Stimulated activated CD8-positive, alpha-beta memory T cell treated with anti-CD3 and anti-CD28 coated beads, Interleukin-4, amount 100 ng/mL, for 24 hours (primary cell): ENCODE measurements at places on chromosomes 3 and 15.

DNA sequence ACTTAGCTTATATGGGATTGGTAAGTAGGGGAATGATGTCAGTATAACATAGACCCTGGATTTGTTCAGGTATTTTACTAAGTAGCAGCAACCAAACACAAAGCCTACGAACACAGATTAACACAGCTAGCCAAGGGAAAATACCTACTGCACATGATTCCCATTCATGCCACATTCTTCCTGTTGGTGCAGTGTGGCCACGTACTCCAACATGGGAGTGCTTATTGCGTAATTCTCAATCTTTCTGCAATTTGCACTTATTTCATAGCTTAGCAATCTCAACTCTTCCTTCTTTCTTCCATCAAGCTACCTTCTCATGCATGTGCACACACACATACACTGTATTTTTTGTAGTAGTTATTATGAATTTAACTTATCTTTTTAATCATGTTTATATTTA lies 186.8 kb downstream of the IL5RA start:
- no peak for DNase-seq

GRCh38 chr3:140898340-140899180 lies 43.1 kb upstream of the SLC25A36 start:
- no peak for DNase-seq

DNA sequence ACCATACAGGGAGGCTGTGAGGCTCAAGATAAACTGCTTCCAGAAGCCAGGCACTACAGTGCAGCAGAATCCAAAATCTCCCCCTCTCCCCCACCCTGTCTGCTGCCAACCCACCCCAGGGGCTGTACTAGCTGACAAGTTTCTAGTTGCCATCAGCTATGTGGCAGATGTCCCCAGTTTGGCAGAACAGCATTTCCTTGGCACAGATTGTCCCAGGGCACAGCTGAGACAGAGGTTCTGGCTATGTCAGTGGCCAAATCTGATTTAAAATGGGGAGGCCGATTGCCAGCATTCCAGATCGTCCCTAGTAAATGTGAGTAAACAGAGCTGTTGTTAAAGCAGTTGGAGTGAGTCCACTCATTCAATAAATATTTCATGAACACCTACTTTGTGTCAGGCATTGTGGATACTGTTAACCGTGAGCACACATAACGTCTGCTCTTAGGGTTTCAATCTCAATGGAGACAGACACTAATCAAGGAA lies 28.0 kb upstream of the CCDC174 start:
- DNase-seq: no peak

GRCh38 chr3:134928819-134929218 lies 133.8 kb downstream of the EPHB1 start:
- DNase-seq: no peak

- DNase-seq: no peak
Measured at GRCh38 chr3:170159459-170159858, 22.1 kb downstream of the PHC3 start.

GRCh38 chr3:123870033-123870432 lies 14.1 kb downstream of the MYLK start:
- no peak for DNase-seq

- DNase-seq: no peak
Measured at GRCh38 chr3:160792540-160792939, 36.5 kb downstream of the PPM1L start.

DNA sequence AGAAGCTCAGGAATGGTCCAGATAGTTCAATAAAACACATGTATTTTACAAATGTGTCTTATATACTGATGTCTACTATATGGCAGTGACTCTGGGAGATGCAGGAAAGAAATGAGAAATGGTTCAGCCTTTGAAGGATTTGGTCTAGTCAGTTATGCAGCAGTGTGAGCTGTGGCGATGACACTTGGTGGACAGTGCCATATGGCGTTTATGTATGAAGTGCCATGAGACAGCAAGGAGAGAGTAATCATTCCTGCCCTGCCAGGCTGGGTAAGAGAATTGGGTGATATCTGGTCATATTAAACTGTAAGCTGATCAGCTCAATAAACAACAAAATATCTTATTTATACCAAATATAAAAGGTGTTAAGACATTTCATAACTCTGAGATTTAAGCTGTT lies 47.6 kb upstream of the ANP32A start:
- DNase-seq: no peak

DNA sequence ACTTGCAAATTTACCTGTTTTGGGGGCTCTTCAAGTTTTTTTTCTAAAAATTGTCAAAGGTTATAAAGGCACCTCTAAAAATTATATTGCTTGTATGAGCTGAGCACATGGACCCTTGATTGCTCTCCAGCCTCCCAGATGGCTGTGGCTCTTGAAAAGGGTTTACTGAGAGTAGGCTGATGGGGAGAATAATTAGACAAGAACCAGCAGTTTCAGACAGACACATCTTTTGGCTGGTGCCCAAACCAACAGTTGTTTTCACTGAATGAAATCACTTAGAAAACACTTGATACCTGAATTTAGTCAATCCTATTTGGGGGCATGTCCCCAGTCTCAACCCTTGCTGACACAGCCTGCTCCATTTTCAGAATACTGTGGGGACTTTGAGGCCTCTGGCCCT lies 217.6 kb downstream of the KBTBD8 start:
- no peak for DNase-seq

GRCh38 chr3:72448375-72448823 lies 399.8 kb downstream of the SHQ1 start:
- no peak for DNase-seq

GRCh38 chr15:43423793-43424192 lies 52.9 kb downstream of the TUBGCP4 start:
- DNase-seq: no peak

GRCh38 chr15:45904019-45904418 lies 269.2 kb downstream of the SQOR start:
- no peak for DNase-seq

DNA sequence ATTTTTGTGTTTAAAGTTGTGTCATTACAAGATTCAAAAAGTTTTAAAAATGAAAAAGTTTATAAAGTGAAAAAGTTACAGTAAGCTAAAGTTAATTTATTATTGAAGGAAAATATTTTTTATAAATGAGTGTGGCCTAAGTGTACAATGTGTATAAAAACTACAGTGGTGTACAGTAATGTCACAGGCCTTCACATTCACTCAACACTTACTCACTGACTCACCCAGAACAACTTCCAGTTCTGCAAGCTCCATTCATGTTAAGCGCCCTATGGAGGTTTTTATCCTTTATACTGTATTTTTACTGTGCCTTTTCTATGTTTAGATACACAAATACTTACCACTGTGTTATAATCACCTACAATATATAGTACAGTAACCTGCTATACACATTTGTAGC lies 76.3 kb downstream of the DTWD1 start:
- no peak for DNase-seq

- DNase-seq: no peak
Measured at GRCh38 chr3:61944726-61945125, 383.4 kb downstream of the PTPRG start.
